ENCODE measurements at places on chromosomes 7 and 10.

DNA sequence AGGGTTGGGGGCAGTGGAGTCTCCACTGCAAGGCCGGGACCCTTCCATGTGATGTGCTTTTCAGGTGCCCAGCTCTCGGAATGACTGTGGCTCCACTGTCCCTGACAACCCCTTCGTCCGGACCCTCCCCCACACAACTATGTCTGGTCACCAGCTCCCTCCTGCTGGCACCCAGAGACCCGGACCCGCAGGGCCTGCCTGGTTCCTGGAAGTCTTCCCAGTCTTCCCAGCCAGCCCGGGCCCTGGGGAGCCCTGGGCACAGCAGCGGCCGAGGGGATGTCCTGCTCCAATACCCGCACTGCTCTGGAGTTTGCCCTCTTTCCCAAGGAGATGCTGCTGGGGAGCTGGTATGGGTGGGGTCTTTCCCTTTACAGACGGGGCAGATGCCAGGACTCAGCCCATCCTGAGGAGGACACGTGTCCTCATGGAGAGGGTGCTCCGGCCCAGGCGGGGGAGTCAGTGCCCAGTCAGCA lies 5.5 kb downstream of the ATP6V0E2 start:
- H3K36me3 ChIP-seq, result peaks cover 44% of the 10 kb centered on the region
- H3K4me1 ChIP-seq, result peaks cover 9% of the 10 kb centered on the region
- no peak overlapping the region for H3K27ac ChIP-seq
- DNase-seq, result no peak

DNA sequence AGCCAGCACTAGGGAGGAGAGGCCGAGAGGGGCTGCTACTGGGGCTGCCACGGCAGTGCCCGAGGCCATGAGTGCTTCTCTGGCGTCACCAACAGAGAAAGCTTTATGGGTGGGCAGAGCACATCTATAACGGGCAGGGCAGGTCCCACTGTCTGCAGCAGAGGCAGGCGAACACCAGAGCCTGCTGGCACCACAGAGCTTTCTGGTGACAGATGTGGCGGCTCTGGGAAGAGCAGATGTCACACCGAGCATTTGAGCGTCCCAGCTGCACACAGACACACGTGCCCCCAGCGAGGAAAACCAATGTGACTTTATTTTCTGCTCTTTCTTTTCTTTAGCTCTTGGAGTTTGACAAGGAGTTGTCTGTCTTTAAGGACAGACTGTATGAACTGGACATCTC lies 20.5 kb downstream of the NKX6-2 start:
- DNase-seq, result no peak
- no peaks in the 10 kb centered on the region for H3K4me1 ChIP-seq
- no peak overlapping the region for H3K4me3 ChIP-seq
- no peaks in the 10 kb centered on the region for H3K36me3 ChIP-seq
- no peaks in the 10 kb centered on the region for H3K27me3 ChIP-seq
- no peak overlapping the region for H3K27ac ChIP-seq

DNA sequence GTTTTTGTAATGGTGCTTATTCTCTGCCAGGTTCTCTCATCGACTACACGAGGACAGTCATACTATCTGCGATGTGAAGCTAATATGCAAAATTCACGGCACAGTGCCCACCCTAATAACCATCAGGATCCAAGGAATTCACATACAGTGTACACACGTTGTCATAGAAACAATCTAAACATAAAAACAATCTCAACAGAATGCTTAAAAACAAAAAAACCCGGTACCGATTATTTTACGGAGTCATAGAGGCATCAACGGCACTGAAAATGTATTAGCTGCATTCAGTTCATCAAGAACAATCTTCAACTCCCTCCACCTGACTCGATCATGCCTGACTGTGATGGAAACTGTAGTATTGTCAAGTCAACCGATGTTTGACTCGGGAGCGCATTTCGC lies 628 bp downstream of the MRPS33 start:
- DNase-seq, result no peak
- H3K36me3 ChIP-seq, result no peaks in the 10 kb centered on the region
- H3K27me3 ChIP-seq, result no peaks in the 10 kb centered on the region
- H3K4me1 ChIP-seq, result peaks cover 8% of the 10 kb centered on the region
- peak overlapping the region; percentile 95 for H3K27ac ChIP-seq

DNA sequence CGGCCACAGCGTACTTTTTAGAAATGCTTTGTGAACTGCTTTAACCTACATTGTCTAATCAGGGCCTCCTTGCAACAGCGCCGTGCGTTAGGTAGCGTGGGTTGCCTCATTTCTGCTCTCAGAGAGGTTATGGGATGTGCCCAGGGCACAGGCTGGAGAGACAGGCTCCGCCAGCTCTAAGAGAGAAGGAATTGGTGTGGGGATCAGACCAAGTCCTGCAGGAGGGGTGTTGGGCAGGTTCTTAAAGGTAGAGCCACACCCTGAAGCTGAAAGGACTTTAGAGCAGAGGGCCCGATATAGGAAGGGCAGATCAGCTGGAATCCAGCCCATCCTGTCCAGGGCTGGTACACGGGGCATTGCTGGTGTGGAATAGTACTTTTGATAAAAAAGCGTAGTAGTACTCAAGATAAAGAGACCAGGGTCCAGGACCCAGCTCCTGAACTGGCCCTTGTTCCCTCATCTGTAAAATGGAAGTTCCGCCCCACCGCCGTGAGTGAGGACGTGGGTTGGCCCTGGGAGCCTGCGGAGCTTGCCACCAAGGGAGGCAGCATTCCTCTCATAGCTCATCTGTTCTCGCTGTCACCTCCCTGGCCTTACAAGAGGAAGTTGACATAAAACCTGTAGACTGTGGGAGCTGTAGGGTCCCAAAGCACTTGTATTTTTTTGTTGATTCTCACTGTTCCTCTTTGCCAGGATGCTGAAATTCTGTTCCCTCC lies 37.2 kb downstream of the TMEM120A start:
- no peak overlapping the region for H3K27ac ChIP-seq
- H3K27me3 ChIP-seq, result no peaks in the 10 kb centered on the region
- no peaks in the 10 kb centered on the region for H3K4me1 ChIP-seq
- no peak for DNase-seq

GRCh38 chr7:121428855-121429489 lies 32.9 kb upstream of the FAM3C start:
- H3K27ac ChIP-seq, result no peak overlapping the region
- H3K36me3 ChIP-seq, result no peaks in the 10 kb centered on the region
- H3K4me3 ChIP-seq, result no peak overlapping the region
- no peak for DNase-seq
- H3K4me1 ChIP-seq, result no peaks in the 10 kb centered on the region

DNA sequence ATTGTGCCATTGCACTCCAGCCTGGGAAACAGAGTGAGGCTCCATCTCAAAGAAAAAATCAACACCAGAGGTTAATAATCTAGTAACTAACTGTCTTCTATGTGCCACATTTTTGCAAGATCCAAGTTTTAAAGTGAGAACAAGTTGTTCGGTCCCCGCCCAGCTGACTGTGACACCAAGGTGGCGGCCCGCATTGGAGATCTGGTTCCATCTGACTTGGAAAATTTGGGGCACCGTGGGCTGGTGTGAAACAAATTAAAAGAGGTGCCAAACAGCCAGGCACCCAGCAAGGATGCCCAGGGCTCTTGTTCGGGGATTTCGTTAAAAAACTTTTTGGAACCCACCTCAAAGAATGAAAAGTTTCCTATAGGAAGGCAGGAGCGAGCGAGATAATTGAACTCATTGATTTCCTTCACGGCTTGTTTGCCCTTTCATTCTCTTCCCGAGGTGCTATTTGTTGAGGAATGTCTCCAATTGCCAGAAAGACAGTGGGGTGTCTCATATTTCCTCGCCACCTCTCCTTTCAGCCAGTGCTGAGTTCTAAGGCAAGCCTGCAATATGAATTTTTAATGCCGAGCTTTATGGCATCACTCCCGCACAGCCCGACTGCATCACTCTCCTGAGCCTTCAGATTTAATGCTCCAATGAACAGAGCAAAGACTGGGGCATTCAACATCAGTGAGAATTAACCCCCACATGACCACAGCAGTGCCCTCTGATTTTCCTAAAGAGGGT lies 156.9 kb upstream of the SH2B2 start:
- DNase-seq, result no peak
- H3K27me3 ChIP-seq, result no peaks in the 10 kb centered on the region
- H3K4me1 ChIP-seq, result no peaks in the 10 kb centered on the region

- no peaks in the 10 kb centered on the region for H3K36me3 ChIP-seq
- no peaks in the 10 kb centered on the region for H3K27me3 ChIP-seq
- no peaks in the 10 kb centered on the region for H3K4me1 ChIP-seq
Measured at GRCh38 chr10:132910186-132910880, 32.0 kb downstream of the CFAP46 start.

DNA sequence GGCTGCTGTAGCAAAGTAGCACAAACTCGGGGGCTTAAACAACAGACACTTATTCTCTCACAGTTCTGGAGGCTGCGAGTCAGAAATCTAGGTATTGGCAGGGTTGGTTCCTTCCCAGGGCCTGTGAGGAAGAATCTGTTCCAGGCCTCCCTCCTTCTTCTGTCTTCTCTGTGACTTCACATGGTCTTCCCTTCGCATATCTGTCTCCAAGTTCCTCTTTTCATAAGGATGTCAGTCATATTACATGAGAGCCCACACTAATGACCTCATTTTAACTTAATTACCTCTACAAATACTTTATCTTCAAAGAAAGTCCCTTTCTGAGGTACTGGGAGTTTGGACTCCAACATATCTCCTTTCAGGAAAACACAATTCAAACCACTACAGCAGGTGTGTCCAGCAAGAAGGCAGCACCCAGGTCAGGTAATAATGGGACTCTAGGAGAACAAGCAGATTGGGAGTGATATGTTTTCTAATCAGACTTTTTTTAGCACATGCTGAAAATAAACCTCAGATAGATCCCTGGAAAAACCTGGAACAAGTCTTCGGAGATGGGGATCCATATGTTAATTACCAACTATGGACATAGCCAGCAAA lies 11.7 kb downstream of the CREB5 start:
- no peak overlapping the region for H3K27ac ChIP-seq
- no peaks in the 10 kb centered on the region for H3K36me3 ChIP-seq
- no peaks in the 10 kb centered on the region for H3K4me1 ChIP-seq
- DNase-seq, result no peak

GRCh38 chr7:114740941-114741340 lies 181.0 kb upstream of the MDFIC start:
- no peaks in the 10 kb centered on the region for H3K36me3 ChIP-seq
- no peaks in the 10 kb centered on the region for H3K27me3 ChIP-seq
- DNase-seq, result no peak
- no peak overlapping the region for H3K4me3 ChIP-seq

DNA sequence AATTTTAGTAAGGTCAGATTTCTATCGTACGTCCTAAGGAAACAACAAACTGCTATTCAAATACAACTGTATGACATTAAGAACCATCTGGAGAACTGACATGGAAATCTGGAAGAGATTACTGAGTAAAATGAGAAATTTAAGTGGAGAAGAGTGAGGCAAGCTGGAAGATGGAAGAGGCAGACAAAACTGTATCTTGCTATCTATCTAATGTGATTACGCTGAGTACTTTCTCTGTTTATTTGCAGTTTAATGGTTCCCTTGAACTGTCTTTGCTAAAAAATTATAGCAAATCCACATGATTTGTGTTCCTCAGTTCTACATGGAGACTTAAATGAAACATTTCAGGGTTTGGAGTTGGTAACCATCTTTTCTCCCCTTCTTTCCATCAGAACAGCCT lies 927.1 kb upstream of the MBL2 start:
- H3K4me3 ChIP-seq, result no peak overlapping the region
- DNase-seq, result no peak

DNA sequence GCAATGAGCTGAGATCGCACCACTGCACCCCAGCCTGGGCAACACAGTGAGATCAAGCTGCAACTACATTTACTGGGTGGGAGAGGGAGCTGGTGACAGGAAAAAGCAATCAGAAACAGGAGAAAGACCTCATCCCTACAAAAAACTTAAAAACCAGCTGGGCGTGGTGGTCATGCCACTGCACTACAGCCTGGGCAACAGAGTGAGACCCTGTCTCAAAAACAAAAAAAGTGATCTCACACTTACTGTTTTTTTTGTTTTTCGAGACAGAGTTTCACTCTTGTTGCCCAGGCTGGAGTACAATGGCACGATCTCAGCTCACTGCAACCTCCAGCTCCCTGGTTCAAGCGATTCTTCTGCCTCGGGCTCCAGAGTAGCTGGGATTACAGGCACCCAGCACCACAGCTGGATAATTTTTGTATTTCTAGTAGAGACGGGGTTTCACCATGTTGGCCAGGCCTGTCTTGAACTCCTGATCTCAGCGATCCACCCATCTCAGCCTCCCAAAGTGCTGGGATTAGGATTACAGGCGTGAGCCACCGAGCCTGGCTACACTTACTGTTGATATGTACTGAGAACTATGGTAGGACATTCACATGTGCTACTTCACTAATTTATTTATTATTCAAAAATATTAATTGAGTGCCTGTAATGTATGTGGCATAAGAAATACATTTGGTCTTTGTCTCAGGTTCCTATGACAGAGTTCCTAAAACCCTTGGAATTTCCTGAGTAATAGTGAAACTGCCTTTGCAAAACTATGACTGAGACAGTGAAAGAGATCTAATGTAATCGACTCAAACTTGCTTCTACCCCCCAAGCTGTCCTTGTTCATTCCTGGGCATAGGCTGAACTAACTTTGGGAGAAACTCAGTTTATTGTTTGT lies 27.7 kb upstream of the NRBF2 start:
- H3K4me1 ChIP-seq, result no peaks in the 10 kb centered on the region
- H3K27ac ChIP-seq, result no peak overlapping the region
- H3K4me3 ChIP-seq, result no peak overlapping the region
- no peak for DNase-seq

DNA sequence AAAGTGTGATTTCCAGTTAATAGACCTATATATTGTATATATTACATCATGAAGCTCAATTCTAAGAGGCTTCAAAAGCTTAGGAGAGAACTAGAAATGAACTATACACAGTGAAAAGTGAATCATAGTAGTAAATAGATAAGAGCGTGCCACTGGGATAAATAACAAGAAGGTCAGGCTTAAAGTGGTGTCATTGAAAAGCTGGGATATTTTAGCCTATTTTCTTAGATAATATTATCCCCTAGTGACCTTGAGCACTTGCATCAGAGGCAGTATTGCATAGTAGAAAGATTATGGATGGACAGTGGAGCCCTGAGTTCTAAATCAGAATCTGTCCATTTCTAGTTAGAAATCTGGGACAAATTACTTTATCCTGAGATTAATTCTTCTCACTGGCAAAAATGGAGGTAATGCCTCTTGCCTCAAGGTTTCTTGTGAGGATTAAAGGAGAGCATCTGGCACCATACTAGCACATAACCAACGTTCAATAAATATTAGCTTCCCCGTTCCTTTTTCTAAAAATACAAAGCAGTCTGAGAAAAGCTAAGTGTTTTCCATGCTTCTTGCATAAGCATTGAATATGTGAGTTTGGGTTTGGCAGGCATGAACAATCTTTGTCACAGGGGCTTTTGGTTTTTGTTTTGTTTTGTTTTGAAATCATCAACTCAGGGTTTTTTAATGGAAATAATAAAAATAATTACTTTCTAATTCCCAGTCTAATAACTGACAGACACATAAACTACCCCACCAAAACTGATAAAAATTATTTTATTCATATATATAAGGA lies 27.3 kb upstream of the MACC1 start:
- no peak for DNase-seq
- no peaks in the 10 kb centered on the region for H3K27me3 ChIP-seq
- no peak overlapping the region for H3K4me3 ChIP-seq
- H3K4me1 ChIP-seq, result no peaks in the 10 kb centered on the region
- no peaks in the 10 kb centered on the region for H3K36me3 ChIP-seq

Data from naive thymus-derived CD4-positive, alpha-beta T cell (primary cell).